Stimulated activated naive CD8-positive, alpha-beta T cell treated with anti-CD3 and anti-CD28 coated beads, Interleukin-15, Interleukin-2, amounts not matched to agents 100 U/mL and 50 U/mL, for 24 hours (primary cell): ENCODE measurements at places on chromosomes 13 and 19.

DNA sequence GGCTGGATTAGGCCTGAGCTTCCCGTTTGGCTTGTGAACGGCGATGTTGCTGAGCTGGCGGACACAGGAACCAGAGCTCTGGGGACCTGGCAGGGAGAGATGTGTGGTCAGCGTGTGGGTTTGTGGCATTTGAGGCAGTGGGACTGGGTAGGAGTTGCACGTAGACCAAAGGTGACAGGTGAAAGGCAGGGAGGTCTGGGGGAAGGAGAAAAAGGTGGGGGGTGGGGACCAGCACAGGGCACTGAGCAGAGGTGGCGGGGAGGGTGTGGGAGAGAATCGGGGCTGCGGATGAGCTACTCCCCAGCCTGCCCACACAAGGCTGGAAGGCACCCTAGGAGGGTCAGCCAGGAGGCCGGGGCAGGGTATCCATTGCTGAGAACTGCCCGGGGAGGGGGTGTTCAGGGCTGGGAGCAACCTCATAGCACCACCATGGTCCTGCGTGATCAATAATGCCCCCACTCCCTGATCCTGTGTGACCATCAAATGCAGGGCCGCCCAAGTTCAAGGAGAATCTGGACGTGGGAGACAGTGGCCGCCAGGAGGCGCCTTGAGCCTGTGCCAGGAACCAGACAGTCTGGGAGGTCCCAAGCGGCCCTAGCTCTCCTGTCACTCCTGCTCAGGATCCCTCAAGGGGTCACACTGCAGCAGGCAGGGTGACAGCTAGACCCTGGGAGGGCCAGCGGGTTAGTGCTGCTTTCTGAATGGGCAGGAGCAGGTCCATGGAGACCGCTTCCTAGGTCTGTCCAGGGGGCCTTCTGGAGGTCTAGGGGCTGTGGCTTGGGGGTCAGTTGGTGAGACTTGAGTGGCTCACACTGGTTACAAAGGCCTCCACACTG, 12.8 kb upstream of the SELENOW start:
- peak; percentile 57 for DNase-seq

- DNase-seq, result no peak
Measured at GRCh38 chr19:36225219-36225892, 10.4 kb downstream of the ZNF146 start.

DNA sequence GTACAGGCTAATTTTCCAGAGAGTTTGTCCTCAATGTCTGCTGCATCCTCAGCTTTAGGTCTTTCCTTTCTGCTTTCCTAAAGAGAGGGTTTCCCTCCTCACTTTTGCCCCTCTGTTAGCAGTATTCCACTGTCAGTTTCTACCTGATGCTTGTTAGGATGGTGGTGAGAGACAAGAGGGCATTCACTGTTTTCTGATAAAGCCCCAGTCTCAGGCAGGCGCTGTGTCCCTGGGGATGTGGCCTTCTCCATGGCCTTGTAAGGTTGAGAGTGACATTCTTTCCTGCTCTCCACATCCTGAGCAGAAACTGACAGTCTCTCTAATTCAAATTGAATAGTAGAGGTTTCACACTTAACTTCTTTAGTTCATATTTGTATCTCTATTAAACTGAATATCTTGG, 14.9 kb downstream of the C13orf42 start:
- DNase-seq, result no peak

GRCh38 chr13:85828094-85828684, 29.0 kb upstream of the SLITRK6 start:
- no peak for DNase-seq

- DNase-seq, result no peak
Measured at GRCh38 chr13:72983085-72983768, 75.6 kb upstream of the KLF5 start.

GRCh38 chr13:113848020-113848419, 15.9 kb downstream of the GAS6 start:
- no peak for DNase-seq
